ENCODE measurements at places on chromosomes 16 and 17. TPM values are rescaled to one million over a fixed set of nuclear protein-coding genes. Genes with fewer than 3 reads are reported as not detected.

Gene WNT9B
- 53.8 TPM for total RNA-seq

Gene PRSS21
- not detected for total RNA-seq

Gene FOXJ1
- 21.6 TPM for total RNA-seq

Gene TBC1D3I
- 1.5 TPM for total RNA-seq

Gene CACNG5
- 2.5 TPM for total RNA-seq

Gene CHST5
- 0.58 TPM for total RNA-seq

Gene LITAFD
- total RNA-seq, result not detected

Gene PRSS36
- 0.76 TPM for total RNA-seq

Gene CD300E
- 1.1 TPM for total RNA-seq

Gene MT1H
- 18.5 TPM for total RNA-seq

Gene SDK2
- total RNA-seq, result 19.2 TPM

Gene UTS2R
- 0.29 TPM for total RNA-seq

Gene KRT9
- not detected for total RNA-seq

Gene MBTPS1
- total RNA-seq, result 102 TPM

Gene KRTAP3-1
- not detected for total RNA-seq

Gene CACNG4
- 2.1 TPM for total RNA-seq

Gene EPX
- total RNA-seq, result 1.3 TPM
